Right lung (tissue), 10 donors: ENCODE measurements at places on chromosomes 12 and 14. TPM values are rescaled to one million over a fixed set of nuclear protein-coding genes. Genes with fewer than 3 reads are reported as not detected.

PRPF40B gene
- polyA plus RNA-seq, result 21.7 TPM

HCAR3 gene
- polyA plus RNA-seq, result 0.09 TPM

NUAK1 gene
- polyA plus RNA-seq, result 7.4 TPM

EML1 gene
- polyA plus RNA-seq, result 32.8 TPM

EP400 gene
- polyA plus RNA-seq, result 36.6 TPM

SPIC gene
- polyA plus RNA-seq, result 0.25 TPM
